MG63 (cell line): ENCODE measurements at places on chromosomes 13 and 19. TPM values are rescaled to one million over a fixed set of nuclear protein-coding genes. Genes with fewer than 3 reads are reported as not detected.

GRCh38 chr13:20353973-20354372 lies 121.9 kb upstream of the GJB6 start:
- no peak for DNase-seq

The KANK3 gene
- 0.20 TPM in 1 of 2 replicates, not detected in the other for total RNA-seq

DNA sequence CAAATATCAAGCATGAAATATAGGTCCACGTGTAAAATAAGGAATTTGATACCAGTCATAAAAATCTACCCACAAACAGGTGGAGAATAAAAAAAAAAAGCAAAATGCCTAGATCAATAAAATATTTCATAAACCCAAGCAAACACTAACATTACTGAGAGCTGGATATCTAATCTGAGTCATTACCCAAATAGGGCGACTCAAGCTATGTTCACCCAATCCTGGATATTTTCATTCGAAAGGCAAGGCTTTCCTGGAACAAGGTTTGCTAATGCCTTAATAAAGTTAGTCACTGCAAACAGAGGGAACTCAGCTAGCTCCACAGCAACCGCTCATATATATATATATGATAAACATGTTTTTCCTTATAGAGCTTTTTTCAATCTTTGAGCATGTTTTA lies 33.5 kb upstream of the TM9SF2 start:
- no peak for DNase-seq

GRCh38 chr19:19860756-19861390 lies 4.8 kb upstream of the ZNF253 start:
- no peak for DNase-seq

DNA sequence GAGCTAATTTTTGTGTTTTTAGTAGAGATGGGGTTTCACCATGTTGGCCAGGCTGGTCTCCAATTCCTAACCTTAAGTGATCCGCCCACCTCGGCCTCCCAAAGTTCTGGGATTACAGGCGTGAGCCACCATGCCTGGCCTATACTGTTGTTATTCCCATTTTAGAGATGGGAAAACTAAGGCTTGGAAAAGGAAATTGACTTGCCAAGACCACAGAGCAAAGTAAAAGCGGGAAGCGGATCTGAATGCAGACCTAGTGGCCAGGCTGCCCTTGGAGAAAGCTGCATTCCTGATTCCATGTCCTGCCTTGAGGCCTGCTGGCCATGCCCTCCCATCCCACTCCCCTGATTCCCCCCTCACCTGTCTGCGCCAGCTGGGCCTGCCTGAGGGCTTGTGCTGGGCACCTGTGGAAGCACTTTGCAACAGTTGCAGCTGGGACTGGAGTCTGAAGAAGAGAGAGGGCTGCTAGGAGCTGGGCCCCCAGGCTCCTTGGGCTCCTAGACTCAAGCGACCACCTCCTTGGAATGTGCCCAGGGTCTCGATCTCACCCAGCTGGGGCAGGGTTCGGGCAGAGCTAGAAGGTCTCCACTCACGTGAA lies 5.7 kb downstream of the PALM3 start:
- no peak for DNase-seq

The ZNF607 gene
- 0.89 and 1.3 TPM in 2 replicates for total RNA-seq

The SIRT2 gene
- 45.3 and 72.9 TPM in 2 replicates for total RNA-seq

DNA sequence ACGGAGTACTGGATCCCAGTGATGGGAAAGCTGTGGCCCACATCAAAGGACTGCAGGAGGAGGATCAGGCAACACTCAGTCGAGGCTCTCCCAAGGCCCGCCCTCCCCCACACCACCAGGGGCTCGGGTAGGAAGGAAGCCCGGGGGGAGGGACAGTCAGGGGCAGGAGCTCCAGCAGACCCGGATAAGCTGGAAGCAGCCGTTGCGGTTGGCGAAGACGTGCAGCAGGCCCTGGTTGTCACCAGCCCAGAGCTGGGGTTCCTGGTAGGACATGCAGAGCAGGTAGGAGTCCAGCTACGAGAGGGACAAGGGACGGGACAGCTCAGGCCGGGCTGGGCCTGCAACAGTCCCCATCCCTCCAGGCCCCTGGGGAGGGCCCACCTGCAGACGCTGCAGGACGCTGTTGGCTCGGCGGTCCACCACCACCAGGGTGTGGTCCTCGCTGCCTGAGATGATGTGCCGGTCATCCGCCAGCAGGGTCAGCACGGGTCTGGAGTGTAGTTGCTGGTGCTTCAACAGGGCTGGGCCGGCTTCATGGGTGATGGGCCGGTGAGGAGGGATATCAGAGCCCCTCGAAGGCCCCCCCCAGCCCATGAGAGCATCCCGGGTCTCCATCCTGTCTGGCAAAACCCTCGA lies 1.9 kb downstream of the GNG14 start:
- DNase-seq = no peak
